GM23248 (cell line): ENCODE measurements at places on chromosomes 6 and 20. TPM values are rescaled to one million over a fixed set of nuclear protein-coding genes. Genes with fewer than 3 reads are reported as not detected.

The SRMS gene
- not detected in 2 replicates for polyA plus RNA-seq

The NKAPL gene
- polyA plus RNA-seq: 3.2 and 3.5 TPM in 2 replicates

The CLDN20 gene
- not detected in 2 replicates for polyA plus RNA-seq

- DNase-seq: no peak
These were observed 9.8 kb downstream of the KIF3B start for GRCh38 chr20:32287231-32287638.

The BMP2 gene
- 0.33 and 0.34 TPM in 2 replicates for polyA plus RNA-seq

DNA sequence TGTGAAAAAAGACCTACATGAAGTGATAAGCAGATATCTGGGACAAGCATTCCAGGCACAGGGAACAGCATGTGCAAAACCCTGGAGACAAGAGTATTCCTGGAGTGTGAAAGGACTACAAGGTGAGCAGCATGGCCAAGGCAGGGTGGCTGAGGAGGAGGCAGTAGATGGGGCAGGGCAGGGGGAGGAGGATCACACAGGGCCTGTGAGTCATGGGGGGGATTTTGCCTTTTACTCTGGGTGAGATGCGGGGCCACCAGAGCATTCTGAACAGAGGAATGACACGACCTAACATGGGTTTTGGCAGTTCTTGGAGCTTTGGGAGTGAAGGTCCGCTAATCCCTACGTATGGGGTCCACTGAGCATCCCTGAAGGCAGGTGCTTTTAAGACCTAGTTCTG, 69.8 kb upstream of the CCN6 start:
- DNase-seq: no peak
